ENCODE measurements at places on chromosomes 12 and 14.

- no peak for DNase-seq
Measured at GRCh38 chr12:11477110-11477509, 81.7 kb upstream of the PRB2 start.

DNA sequence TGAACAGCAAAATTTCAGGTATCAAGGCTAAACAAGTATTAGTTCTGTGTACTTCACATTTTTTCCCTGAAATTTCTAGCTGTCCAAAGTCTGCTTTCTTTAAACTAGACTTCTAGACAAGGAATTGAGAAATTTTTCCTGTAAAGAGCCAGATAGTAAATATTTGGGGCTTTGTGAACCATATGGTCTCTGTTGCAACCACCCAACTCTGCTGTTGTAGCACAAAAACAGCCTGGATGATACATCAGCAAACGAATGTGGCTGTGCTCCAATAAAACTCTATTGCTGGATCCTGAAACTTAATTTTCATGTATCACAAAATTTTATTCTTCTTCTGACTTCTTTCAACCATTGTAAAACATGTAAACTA, 96.0 kb upstream of the SLC38A4 start:
- peak; percentile 12 for DNase-seq

DNA sequence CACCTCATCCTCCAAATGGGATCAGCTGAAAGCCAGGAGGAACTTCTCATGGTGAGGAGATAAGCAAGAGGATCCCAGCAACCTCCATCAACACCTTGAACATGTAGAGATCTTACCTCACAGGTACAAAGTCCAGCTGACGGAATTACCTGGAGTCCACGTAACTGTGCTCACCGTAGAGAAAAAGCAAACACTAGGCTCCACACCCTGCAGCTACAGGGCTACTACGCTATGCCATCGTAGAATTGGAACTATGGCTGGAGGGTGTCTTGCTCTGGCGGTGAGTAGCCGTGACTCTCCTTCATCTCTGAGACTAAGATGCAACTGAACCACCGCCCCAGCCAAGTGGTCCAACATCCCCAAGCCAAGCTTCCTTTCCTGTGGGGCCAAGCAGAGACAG, 50.5 kb downstream of the CRY1 start:
- DNase-seq = peak; percentile 20

GRCh38 chr14:22886500-22887259, 3.7 kb downstream of the REM2 start:
- no peak for DNase-seq

GRCh38 chr12:29858270-29858786, 74.6 kb upstream of the TMTC1 start:
- no peak for DNase-seq

GRCh38 chr12:31308116-31308515, 17.8 kb downstream of the SINHCAF start:
- DNase-seq = no peak

DNA sequence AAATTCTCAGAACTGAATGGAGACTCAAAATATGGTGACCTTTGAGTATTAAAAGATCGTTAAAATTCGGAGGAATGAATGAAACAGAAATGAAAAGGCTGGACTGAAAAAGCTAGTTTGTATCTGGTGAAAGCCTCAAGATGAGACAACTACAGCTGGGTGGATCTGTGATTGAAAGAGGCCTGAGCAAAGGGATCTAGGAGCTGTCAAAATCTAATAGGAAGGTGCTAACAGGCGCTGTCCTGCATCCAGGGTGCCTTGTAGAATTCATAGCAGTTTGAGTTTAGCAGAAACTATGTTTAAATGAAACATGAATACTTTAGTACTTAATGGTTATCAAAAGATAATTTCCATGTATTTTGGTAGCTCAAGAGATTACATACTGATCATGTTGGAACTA, 2.3 kb downstream of the YY1 start:
- no peak for DNase-seq

DNA sequence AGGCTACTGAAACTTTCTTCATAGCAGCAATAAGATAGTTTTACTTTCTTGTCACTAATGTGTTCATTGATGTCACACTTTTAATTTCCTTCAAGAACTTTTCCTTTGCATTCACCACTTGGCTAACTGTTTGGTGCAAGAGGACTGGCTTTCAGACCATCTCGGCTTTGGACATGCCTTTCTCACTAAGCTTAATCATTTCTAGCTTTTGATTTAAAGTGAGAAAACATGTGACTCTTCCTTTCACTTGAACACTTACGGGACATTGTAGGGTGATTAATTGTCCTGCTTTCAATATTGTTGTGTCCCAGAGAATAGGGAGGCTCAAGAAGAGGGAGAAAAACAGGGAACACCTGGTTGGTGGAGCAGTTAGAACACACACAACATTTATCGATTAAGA, 41.9 kb downstream of the IFNG start:
- no peak for DNase-seq

DNA sequence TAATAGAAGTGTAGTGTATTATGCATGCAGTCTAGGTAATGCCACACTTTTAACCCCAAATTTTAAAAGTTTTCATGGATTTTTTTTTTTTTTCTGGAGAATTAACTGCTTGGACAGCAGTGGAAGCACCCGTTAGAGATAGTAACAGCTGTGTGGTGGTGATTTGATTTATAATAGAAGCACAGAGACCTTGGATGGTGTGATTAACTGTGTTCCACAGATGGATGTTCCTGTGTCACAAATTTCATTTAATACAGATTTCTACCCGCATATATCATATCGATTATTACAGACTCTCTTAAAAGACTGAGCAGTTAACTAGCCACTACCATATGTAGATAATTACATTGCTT, 47.0 kb downstream of the IFT81 start:
- DNase-seq = no peak

- DNase-seq = no peak
Measured at GRCh38 chr12:1744932-1745331, 54.1 kb downstream of the ADIPOR2 start.
